ENCODE measurements at places on chromosomes 1 and 21.
A peak's percentile ranks its signal among the peaks of the same experiment; 100 is the strongest.

DNA sequence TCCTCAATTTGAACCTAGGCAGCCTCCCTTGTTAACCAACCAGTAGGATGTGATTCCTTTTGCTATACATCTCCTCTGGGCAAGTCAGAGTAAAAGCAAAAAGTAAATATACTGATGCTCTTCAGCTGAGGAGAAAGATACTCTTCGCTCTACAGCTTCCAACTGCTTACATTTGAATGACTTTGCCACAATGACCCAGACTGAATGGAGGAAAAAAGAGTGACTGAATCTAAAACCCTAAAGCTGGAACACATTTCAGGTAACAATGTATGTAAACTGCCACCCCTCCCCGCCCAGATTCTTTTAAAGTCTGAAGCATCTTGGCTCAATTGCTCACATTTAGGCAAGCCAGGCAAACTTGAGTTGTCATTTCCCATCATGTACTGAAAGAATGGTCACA is 46.1 kb downstream of the SLC16A1 start:
- no peak for DNase-seq

- DNase-seq = no peak
Observed at GRCh38 chr1:205260948-205261732, 33.4 kb downstream of the TMCC2 start.

GRCh38 chr1:3237570-3237969 is 168.6 kb downstream of the PRDM16 start:
- no peak for DNase-seq

- DNase-seq = peak; percentile 78
Observed at GRCh38 chr1:27536767-27537166, 46.8 kb upstream of the WASF2 start.

- no peak for DNase-seq
Observed at GRCh38 chr1:29991025-29991424, 732.4 kb downstream of the MATN1 start.

DNA sequence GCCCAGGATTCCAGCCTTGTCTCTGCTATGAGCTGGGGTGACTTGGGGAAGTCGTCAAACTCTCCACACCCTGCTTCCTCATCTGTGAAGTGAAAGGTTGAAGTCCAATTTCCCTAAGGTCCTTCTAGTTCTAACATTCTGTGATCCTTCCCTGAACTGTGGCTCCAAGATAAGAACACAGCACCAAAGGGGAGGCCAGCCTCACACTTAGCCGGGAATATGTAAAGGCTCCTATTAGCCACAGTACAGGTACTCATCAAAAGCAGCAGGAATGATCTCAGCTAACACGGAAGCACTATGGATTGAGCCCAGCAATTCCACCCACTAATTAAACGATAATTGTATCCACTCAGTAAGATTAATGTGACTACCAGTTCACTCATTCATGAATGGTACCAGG is 4.0 kb downstream of the SLC30A10 start:
- DNase-seq = no peak

DNA sequence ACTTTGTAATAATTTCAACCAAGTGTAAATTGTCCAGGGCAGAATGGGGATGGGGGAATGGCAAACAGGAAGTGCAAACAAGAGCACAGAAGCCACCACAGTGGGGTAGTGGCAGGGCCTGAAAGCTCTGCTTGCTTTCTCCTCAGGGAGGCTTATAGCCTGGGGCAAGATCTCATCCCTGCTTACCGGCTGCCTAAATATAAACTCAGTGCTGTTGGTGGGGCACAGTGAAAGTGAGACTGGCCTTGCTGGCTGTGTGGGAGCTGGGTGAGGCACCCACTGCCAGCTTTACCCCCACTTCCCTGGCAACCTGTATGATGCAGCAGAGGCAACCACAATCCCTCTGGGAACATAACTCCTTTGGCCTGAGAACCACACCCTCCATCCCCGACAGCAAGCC is 15.2 kb downstream of the STYXL2 start:
- DNase-seq = no peak

DNA sequence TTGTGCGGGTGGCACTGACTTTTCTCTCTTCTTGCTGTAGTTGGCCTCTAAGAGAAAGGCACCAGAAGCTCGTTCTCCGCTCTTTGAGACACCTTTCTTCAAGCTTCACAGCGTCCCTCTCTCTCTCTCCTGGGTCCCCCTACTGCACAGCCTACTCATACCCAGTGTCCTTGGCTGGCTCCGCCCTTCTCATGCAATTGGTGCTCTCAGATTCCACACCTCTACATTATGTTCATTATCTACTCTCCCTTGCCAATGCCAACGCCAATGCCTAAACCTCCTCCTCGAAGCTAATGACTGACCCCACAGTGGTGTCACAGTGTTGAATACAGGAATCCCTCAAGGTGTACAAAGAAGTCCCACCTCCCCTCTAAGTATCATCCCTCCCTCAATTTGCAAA is 4.8 kb upstream of the DNAJC28 start:
- no peak for DNase-seq

DNA sequence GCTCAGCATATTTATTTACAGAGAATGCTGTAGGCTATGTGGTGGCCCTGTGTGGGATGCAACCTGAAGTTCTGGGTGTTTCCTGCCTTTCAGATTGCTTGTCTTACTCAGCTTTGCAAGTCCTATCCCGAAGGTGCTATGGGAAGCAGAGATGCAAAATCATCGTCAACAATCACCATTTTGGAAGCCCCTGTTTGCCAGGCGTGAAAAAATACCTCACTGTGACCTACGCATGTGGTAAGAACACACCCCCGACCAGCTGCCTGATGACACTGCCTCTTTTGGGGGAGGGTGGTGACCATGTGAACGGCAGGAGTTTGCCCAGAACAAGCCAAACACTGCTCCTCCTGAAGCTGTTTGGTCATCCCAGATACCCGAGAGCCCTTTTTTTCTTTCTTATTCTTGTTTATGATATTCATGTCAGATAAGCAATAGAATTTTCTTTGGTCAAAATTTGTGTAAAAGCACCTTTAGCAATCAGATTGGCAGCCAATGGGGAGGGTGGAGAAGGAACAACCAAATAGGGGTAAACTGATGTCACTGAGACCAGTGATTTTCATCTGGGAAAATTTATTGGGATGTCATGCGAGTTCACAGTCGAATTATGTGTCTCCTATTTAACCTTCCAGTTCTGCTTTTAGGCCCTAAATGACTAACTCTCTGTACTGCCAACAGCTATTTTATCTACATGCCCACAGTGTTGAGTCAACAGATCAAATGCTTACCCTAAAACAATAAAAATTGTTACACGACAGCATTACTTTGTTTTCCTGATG is 82.6 kb downstream of the EVA1C start:
- no peak for DNase-seq

DNA sequence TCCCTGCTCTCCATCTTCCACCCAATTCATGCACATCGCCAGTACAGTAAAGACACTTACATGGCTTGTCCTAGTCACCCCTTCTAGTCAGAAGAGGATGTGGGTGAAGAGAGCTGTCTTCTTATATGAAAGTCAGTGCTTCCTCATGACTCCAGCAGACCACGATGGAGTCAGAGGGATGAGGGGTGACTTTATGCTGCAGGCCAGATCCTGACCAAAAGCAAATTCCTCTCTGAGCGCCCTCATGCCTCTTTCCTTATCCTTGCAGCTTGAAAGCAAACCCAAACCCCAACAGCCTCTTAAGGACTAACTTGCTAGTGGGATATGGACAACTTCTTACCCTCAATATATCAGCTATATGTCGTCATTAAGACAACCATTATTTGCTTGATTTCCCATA is 348.2 kb upstream of the DUSP10 start:
- DNase-seq = no peak

- no peak for DNase-seq
Observed at GRCh38 chr1:201374364-201374763, 3.1 kb downstream of the TNNT2 start.

GRCh38 chr1:171852272-171852671 is 11.0 kb downstream of the DNM3 start:
- DNase-seq = no peak

DNA sequence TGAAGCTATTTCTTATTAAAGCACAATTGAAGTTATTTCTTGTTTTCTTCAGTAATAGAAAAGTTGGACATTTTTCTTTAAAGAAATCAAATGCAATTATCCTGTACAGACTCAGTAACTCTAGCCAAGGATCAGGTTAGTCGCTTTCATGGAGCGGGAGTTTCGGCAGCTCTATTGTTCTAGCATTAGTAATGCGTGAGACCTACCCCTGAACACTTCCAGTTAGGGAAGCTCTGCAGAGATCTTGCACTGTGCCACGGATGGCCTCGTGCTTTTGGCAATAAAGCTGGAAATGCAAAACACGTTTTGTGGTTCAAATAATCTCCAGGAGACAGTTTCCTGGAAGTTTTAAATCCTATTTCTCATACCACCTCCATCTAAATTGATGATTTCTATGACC is 488.4 kb downstream of the SETD4 start:
- DNase-seq = no peak

- DNase-seq = peak; percentile 20
Observed at GRCh38 chr1:108646648-108647269, 14.1 kb downstream of the HENMT1 start.

- DNase-seq = no peak
Observed at GRCh38 chr1:200561856-200562214, 58.7 kb downstream of the KIF14 start.

DNA sequence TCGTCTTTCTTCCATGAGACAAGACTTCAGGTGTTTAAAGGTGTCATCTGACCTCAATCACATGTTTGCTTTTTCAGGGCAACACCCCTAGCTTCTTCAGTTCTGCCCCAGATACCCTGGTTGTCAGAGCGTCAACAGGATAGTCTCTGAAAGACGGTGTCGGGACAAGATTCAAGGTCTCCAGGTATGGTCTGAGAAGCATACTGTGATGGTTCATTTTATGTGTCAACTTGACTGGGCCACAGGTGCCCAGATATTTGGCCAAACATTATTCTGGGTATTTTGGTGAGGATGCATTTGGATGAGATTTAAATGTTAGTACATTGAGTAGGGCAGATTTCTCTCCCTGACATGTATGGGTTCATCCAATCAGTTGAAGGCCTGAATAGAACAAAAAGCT is 148.3 kb downstream of the TGFBR3 start:
- no peak for DNase-seq

DNA sequence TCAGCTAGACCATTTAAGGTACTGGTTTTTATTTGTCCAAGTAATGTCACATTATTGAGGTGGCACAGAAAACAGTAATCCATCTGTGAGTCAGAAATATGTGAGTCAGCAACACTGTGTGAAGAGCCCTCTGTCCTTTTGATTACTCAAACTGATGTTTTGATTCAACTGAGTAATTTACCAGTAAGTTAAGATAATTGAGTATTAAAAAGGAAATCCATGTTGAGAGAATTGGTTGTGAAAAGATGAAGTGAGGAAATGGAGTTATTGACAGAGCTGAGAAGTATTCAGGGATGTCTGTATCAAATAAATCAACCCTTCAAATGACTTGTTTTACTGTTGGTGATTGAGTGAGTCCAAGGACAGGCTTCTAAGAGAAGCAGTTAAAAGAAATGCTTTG is 302.7 kb upstream of the SGIP1 start:
- DNase-seq = no peak

DNA sequence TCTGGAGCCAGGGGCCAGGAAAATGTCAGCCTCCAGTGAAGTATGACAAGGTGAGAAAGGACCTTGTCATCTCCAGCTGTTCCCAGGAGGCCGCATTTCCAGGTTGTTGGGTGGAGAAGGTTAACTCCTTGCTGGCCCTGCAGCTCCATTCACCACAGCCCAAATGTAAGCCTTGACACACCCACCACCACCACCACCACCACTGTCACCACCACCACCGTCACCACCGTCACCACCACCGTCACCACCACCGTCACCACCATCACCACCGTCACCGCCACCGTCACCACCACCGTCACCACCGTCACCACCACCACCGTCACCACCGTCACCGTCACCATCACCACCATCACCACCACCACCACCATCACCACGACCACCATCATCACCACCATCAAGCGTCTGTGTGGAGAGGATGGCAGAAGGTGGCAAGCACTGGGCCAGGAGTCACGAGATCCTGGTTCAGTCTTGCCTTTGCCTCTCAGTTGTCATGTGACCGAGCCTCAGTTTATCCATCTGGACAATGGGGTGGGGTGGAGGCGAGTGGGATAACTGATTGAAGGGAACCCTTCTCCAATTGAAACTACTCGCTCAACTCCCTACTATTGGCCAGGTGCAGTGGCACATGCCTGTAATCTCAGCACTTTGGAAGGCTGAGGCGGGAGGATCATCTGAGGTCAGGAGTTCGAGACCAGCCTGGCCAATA is 21.2 kb upstream of the FAM131C start:
- no peak for DNase-seq

DNA sequence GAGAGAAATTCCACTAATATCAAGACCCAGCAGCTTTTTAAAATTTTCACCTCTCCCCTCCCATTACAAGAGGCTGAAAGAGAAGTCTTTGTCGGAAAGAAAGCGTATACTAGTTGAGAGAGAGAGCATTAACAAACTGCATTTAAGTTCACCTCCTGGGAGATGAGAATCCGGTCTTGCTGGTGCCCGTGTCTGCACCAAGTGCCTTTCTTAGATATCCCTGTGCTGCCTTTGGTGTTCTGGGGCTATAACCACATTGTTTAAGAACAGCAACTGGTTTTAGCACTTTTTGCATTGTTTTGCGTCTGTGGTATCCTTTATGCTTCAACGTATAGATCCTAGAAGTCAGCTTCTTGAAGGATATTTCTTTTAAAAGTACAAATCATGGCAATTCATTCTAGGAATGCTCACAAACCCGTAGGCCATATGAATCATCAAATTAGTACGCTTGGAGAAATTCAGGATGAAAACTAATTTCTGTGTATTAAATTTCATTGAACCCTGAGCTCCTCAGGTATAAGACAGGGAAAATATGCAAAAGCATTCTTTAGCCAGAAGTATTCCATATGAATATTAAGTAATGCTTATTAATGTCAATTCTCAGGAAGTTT is 3.4 kb upstream of the RPE65 start:
- DNase-seq = no peak

- DNase-seq = peak; percentile 60
Observed at GRCh38 chr1:93611668-93612067, 70.0 kb downstream of the BCAR3 start.

- DNase-seq = no peak
Observed at GRCh38 chr1:83026745-83027144, 972.2 kb downstream of the TTLL7 start.

- no peak for DNase-seq
Observed at GRCh38 chr21:41821081-41821755, 54.4 kb upstream of the RIPK4 start.

DNA sequence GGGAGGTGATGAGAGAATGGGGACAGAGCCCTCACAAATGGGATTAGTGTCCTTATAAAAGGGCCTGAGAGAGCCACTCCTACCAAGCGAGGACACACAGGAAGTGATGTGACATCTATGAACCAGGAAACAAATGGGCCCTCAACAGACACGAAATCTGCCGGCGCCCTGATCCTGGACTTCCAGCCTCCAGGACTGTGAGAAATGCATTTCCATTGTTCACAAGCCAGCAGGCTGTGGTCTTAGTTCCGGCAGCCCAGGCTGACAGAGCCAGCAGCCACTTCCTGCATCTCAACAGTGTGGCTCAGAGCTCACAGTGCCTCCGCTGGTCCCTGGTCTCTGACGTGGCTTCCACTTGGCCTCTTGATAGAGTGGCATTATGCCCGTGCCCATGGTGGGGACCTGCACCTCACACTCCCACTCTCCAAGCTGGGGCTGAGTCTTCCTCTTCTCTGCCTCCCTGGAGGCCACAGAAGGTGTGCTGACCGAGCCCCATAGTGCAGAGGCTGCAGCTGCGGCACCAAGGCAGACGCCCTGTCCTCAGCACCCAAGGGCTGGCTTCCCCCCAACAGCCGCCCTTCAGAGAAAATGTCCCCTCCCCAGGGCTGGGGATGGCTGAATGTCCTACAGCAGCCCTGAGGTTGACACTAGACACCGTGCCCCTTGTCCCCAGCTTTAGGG is 44.9 kb downstream of the ACOT7 start:
- DNase-seq = no peak

GRCh38 chr1:188129856-188130838 is 1301.4 kb downstream of the PLA2G4A start:
- DNase-seq = no peak
